Fibroblast of upper back skin (primary cell): ENCODE measurements at places on chromosomes 5 and 9.

GRCh38 chr9:5799314-5799713 is 33.6 kb downstream of the ERMP1 start:
- peak; percentile 44 for DNase-seq

DNA sequence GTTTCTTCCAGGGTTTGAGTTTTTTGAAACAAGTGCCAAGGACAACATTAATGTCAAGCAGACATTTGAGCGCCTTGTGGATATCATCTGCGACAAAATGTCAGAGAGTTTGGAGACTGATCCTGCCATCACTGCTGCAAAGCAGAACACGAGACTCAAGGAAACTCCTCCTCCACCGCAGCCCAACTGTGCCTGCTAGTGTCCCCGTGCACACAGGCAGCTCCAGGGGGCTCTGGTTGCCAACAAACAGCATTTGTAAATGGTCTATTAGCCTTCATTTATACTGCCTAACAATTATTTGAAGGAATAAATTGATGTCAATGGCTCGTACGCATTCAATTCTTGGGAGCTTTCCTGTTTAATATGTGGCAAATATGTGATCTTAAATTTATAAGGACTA is 268.3 kb downstream of the RAB3C start:
- DNase-seq, result no peak

DNA sequence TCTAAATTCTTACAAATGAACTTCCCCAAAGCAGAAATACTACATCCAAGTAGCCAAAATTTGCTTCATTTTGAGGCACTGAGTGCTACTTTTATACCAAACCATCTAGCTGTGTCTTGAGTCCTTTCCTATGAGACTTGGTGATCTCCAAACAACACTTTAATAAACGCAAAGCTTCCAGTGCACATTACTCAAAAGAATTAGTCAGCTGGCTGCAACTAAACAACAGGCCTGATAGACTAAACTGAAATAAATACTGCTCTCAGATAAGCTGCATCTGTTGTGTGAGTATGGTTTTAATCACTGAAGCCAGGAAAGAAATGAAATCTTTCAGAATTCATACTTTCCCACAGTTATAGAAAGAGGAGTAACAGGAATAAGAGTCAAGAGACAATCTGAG is 80.3 kb downstream of the VCAN start:
- peak; percentile 34 for DNase-seq

DNA sequence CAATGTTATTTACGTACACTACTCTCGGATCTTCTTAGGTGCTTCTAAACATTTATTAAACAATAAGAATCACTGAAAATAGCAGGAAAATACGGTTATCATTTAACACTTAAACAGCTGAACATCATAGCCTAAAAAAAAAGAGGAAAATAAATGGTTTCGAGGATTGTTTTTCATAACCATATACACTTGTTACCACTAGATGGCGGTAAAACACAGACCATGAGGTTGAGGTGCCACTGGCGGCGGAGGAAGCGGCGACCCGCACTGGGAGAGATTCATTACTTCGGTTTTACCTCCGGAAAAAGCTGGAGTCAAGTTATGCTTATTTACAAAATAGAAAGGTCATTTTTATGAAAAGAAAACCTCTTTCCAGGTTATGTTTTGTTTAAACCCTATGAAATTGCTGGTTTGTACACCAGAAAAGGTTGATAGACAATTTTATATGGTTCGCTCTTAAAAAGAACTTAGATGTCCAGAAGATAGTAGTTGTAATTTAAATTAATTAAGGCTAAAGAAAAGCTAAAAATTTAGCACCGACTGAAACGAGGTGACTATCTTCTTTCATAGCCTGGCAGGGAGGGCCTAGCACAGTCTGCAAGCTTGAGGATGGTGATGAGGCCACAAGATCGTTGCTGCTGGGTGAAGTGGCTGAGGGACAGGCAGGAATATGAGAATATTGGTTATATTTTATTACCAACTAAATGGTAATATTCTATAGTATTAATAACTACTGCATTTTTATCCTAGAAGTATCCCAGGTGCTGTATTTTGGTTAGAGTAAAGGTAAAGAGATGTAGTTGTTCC is 605.7 kb downstream of the RAB3C start:
- DNase-seq, result peak; percentile 70

DNA sequence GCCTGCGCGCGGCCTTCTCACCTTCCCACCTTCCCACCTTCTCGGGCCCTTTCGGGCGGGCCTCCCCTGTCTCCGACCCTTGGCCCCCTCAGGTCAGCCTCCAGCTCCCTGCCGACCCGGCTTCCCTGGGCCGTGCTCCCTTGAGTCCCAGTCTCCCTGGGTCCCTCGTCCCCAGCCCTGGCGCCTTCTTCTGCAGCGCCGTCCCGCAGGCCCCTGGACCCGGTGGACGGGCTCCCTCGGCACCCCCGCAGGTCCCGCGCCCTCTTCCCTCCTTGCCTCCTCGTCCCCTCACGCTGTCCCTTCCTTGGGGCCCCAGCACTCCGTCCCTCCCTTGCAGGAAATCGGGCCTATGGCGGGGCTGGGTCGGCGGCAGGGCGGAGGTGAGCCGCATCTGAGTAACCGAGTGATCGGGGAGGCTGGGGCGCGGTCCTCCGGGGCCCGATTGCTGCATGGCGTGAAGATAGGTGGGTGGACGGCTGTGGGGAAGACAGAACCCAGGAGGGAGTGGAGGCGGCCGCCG is 7.6 kb downstream of the ARPC5L start:
- no peak for DNase-seq

GRCh38 chr9:4068449-4068848 is 231.4 kb downstream of the GLIS3 start:
- DNase-seq, result peak; percentile 19

DNA sequence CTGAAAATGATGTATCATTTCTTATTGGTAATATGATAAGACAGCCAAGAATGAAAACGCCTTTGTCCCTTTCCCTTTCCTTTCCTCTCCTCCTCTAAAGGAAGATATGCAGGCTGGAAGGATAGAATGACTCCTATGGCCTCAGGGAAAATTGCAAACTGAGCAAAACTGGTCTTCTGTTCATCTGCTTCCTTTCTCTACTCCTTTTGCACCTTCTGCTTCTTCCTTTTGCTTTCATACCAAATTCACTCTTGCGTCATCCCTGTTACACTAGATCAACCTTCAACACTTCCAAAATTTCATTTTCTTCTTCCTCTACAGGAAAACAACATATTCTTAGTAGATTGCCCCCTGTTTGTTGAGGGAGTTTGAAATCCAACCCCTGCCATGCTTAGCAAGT is 234.1 kb downstream of the ADAMTS6 start:
- DNase-seq, result no peak

DNA sequence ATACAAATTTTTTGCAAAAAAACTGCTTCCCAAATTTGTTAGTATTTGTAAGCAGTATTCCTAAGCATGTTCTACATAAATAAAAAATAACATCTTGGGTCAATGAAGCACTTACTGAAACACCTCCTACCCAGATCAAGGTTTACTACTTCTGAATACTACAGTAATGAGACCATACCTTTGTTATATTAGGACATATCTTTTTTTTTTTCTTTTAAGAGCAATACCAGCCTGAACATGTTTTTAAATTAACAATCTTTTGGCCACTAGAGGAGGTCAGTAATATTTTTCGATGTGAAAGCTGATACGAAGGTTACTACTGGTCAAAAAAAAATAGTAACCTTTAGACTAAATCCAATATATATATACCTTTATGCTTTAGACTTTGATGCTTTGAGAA is 72.7 kb downstream of the CERT1 start:
- DNase-seq, result no peak

DNA sequence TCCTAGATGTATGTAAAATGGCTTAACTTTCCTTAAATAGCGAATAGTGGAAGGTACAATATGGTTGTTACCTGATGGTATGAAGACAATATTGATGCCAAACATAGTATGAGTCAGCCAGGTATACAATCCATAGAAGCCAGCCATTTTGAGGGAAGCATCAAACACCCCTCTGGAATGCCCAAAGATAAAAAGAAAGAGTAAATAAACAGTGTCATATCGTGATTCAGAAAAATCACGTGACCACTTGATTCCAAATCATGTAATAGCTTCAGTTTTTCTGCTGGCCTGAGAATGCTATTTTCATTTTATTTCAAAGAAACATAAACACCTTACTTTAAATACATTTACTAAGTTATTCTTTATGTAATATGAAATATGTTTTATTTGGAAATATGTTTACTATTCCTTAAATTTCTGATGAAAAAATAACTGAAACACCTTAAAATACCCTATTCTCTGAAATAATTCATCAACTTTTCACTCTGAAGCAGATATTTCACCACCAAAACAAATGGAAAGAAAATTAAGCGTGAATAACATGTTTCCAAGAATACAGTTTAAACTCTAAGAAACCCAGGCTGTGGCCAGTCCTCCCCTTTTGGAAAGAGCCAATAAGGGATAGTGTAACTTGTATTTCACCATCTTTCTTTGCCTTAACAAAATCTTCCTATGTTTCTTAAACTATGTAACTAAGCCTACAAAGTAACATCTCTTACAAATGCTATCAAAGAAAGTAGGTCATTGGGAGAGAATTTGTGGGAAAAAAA is 24.8 kb upstream of the CTNNAL1 start:
- no peak for DNase-seq

DNA sequence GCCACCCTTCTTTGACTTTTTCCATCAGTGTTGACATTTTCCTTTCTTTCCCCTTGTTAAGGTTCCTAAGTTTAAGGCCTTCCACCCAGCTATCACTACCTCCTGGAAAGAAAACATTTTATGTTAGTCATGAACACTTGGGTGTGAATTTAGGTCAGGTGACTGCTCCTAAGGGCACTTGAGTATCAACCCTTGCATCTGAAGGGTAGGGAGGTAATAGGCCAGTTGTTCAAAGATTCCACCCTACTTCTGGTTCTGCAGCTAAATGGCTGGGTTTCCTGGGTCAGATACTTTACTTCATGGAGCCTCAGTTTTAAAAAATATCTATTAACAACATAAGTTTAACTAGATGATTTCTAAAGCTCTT is 49.1 kb upstream of the OSMR start:
- no peak for DNase-seq

- no peak for DNase-seq
Observed at GRCh38 chr5:60260658-60261057, 367.1 kb upstream of the PDE4D start.

- no peak for DNase-seq
Observed at GRCh38 chr5:60514152-60514551, 185.8 kb downstream of the DEPDC1B start.

DNA sequence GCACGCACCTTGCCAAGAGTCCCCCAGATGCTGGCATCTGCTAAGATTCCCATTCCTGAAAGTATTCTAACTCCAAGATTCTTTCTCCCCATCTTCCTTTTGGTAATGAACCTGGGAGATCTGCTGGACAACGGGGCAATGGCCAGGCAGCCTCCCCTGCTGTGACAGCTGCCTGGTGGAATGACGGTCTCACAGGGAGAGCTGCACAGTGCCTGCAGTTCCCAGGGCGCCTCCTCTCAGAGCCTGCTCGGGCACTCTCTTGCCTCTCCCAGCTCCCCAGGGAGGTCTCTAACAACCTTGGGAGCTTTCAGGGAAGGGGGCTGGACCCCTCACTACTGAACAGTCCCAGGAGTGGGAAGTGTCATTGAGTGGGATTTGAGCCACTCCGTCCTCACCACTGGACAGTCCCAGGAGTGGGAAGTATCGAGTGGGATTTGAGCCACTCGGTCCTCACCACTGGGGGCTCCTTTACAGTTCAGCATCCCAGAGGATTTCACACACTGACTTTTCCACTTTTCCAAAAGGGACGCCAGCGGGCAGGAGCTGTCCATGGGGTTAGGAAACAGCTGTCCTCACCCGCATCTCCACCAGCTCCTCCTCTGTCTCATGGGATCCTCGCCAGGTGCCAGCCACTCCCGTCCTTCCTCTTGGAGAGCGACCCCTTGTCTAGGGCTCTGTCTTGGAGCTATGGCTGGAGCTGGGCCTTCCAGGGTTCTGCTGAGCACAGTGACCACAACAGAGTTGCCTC is 65.7 kb downstream of the ADAMTS2 start:
- no peak for DNase-seq

- no peak for DNase-seq
Observed at GRCh38 chr5:113299591-113299990, 135.2 kb downstream of the TSSK1B start.

DNA sequence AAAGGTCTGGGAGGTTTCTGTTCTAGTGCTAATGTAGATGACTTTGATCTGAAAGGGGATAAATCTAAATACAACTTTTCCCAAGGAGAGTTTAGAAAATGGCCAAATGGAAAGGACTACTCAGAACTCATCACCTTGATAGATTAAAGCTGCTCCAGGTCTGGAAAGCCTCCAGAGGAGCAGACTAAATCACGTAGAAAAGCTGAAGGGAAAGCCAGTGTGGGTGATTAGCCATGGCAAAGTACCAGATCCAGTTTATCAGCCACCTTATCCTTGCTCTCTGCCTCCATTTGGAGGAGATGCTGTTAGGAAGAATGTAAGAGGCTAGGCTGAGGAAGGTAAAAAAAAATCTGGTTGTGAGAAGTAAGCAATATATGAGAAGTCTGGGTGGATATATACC is 120.7 kb upstream of the RAI14 start:
- peak; percentile 39 for DNase-seq

GRCh38 chr9:80146466-80146865 is 574.7 kb downstream of the TLE4 start:
- DNase-seq, result peak; percentile 35

- no peak for DNase-seq
Observed at GRCh38 chr5:118994595-118994994, 6.2 kb upstream of the DTWD2 start.

GRCh38 chr5:93360436-93361088 is 220.5 kb downstream of the NR2F1-AS1 start:
- no peak for DNase-seq

DNA sequence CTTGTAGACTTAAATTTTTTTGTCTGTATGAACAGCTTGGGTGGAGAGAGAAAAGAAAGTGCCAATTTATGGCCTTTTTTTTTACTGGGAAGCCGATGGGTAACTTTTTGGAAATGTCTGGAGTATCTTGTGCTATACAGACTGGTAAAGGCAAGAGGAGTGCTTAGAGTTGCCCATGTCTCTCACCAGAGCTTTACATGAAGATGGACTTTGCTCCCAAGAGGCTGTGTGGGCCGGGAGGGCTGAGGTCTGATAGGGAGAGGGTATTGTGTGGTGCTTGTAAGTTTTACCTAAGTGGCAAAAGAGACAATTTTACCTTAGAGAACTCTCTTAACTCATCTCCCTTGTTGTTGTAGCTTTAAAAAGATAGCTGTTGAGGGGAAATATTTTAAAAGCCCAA is 203.2 kb downstream of the SEMA6A start:
- DNase-seq, result no peak

DNA sequence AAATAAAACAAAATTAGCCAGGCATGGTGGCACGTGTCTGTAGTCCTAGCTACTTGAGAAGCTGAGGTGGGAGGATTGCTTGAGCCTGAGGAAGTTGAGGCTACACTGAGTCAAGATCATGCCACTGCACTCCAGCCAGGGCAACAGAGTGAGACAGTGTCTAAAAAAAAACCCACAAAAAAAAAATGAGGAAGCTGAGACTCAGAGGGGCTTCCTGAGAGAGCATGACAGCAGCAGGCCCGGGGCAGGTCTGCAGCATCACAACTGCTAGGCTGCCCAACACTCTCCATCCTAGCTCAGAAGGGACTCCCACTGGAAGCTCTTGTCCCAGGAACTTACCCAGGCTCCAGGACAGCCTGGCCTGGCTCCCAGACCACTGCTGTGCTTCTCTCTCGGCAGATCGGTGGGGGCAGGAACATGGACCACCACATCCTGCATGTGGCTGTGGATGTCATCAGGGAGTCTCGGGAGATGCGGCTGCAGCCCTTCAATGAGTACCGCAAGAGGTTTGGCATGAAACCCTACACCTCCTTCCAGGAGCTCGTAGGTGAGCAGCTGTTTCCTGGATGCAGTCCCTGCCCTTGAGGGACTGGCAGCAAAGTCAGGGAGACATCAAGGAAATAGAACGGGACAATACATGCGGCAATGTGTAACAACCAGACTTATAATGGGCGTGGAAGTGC is 19.1 kb downstream of the PTGS1 start:
- peak; percentile 48 for DNase-seq

GRCh38 chr5:71706906-71707305 is 12.2 kb upstream of the CARTPT start:
- DNase-seq, result no peak
